Esophagus mucosa (tissue), 1 donor: ENCODE measurements at places on chromosomes 3 and 15.
A peak's percentile ranks its signal among the peaks of the same experiment; 100 is the strongest.

- no peak for ATAC-seq
Measured at GRCh38 chr15:55327387-55327786, 8.4 kb downstream of the PIGB start.

- peak; percentile 23 for ATAC-seq
Measured at GRCh38 chr3:50383750-50384149, 24.4 kb upstream of the TMEM115 start.

DNA sequence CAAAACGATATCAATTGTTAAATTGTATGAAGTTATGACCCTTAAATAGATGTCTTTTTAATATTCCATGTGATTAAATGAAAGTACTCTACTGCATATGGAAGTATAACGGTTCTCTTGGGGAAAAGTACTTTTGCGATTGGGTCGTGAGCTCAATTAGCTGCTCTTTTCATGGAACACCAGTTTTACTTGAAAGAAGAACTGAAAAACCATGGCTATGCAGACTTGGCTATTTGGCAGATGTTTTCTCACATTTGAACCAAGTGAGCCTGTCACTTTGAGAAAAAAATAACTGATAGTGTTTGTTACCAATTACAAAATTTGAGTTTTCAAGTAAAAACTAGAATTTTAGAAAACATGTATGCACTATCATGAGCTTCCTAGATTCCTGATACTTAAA lies 5.9 kb upstream of the INAFM2 start:
- ATAC-seq, result no peak

- ATAC-seq, result no peak
Measured at GRCh38 chr3:132245552-132246142, 71.6 kb upstream of the ACP3 start.

GRCh38 chr15:36479200-36479896 lies 100.1 kb upstream of the CDIN1 start:
- no peak for ATAC-seq

GRCh38 chr3:100966049-100966491 lies 27.2 kb downstream of the ABI3BP start:
- ATAC-seq, result no peak

GRCh38 chr15:77031376-77032050 lies 36.6 kb downstream of the PSTPIP1 start:
- no peak for ATAC-seq

- ATAC-seq, result no peak
Measured at GRCh38 chr3:153714588-153715290, 406.5 kb upstream of the ARHGEF26 start.

- ATAC-seq, result no peak
Measured at GRCh38 chr3:184850201-184850600, 38.2 kb downstream of the VPS8 start.
